ENCODE measurements at places on chromosomes 1 and 21.

DNA sequence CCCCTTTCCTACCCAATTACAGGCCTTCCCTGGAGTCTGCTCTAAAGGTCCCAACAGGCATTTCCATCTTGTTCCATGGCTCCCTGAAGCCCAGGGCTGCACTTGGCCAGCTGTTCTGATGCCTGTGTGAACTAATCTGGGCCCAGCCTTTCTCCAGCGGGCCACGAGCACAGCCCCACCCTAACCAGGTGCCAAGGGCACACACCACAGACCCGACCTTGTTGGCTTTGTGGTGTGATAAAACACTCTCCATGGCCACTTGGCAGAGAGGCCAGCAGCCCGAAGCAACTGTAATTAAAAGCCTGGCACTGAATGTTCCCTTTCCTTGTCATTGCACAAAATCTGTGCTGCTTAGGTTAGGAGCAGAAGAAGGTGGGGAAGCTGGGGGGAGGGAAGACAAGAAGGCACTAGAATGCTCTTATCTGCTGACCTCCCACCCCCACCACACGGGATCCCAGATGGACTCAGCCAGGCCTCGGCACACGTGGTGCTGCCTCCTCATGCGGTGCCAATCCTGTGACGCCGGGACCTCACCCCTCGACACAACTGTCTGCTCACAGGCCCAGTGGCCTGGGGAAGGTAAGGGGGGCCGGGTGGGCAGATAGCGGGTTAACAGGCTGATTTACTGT, 9.9 kb downstream of the HCRTR1 start:
- no peak for DNase-seq

DNA sequence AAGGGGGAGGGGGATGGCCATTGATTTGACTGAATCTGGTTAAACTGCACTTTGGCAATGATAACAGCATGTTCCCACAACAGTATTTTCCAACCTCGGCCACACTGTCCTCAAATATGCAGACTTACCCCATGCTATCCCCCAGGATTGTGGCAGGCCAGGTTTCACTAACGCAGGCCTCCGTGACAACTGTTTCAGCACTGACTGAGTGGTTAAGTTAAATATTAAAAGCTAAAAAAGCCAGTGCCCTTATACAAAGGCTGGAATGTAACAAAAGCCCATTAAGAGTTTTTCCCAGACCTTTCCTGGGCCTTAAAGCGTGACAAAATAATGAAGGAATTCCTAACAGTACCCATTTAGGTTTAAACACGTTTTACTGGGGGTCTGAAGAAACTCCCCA, 202.9 kb downstream of the USP25 start:
- no peak for DNase-seq

- DNase-seq = no peak
Observed at GRCh38 chr1:87826681-87827251, 498.1 kb downstream of the LMO4 start.

- DNase-seq = no peak
Observed at GRCh38 chr1:161866241-161866640, 100.1 kb downstream of the ATF6 start.

- no peak for DNase-seq
Observed at GRCh38 chr1:12601700-12602658, 16.0 kb downstream of the DHRS3 start.

- no peak for DNase-seq
Observed at GRCh38 chr1:2415337-2415736, 3.0 kb upstream of the PEX10 start.

GRCh38 chr1:168266644-168267186, 14.0 kb upstream of the TBX19 start:
- no peak for DNase-seq

DNA sequence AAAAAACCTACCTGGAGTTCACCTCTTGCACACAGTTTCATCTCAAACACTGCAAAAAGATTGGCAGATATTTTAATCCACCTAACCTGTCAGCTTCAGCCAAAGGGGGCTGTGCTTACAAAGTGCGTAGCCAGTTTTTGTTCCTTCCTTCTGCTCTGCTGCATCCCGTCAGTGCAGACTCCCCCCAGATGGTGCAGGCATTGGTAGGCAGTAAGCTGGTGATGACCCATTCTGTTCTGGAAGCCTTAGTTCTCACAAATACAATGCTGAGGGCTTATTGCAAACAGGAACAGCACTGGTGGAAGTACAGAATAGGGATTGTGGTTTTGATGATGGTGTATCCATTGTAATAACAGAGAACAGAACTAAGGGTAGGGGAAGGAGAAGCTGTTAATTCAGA, 239.5 kb downstream of the RYR2 start:
- no peak for DNase-seq

DNA sequence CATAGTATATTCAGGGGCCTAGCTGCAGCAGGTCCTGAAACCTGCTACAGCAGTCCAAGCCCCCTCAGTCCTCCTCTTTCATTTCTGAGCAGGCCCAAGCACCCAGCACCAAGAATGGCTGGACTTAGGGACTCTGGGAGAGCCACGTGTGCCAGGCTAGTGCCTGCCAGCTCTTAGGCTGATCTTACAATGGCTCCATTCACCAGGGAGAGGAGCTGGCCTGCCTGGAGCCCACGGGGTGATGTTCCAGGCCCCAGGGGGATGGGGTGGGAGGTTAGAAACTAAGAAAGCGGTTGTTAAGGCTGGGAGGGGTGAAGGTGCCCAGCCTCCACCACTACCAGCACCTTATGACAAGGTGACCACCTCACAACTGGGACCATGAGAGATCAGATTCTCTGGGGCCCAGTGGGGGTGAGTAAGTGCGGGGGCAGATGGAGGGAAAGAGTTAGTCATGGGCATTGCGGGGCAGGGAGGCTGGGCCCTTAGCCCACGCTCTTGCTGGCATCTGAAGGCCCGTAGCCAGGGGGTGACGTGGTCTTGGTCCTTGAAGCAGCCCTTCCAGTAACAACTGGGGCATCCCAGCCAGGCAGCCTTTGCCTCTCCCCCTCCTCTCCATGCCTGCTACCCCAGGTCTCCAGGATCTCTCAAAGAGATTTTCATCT, 30.3 kb upstream of the CLIC4 start:
- DNase-seq = no peak

- no peak for DNase-seq
Observed at GRCh38 chr1:64917328-64917861, 49.0 kb downstream of the JAK1 start.

GRCh38 chr1:31593770-31594632, 17.7 kb downstream of the TINAGL1 start:
- peak; percentile 65 for DNase-seq

GRCh38 chr1:202249436-202249835, 55.8 kb downstream of the LGR6 start:
- no peak for DNase-seq

- DNase-seq = peak; percentile 5
Observed at GRCh38 chr1:212700892-212701819, 1.5 kb upstream of the BATF3 start.

DNA sequence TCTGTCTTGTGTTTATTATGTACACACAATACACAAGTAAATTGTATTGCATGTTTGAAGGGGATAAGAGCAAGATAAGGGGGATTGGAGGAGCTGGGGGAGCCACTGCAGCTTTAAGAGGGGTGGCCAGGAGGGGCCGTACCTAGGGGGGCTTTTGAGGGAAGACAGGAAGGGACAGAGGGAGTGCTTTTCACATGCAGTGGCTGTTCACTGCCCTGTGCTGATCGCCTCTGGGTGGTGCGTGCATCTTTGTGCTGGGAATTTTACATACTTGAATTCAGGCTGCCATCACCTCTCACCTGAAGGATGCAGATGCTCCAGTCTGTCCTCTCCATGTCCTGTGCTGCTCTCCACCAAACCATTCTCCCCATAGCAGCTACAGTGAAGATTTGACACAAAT, 179.5 kb downstream of the PTPRU start:
- no peak for DNase-seq

GRCh38 chr1:194342484-194343262, 1156.3 kb upstream of the B3GALT2 start:
- no peak for DNase-seq

DNA sequence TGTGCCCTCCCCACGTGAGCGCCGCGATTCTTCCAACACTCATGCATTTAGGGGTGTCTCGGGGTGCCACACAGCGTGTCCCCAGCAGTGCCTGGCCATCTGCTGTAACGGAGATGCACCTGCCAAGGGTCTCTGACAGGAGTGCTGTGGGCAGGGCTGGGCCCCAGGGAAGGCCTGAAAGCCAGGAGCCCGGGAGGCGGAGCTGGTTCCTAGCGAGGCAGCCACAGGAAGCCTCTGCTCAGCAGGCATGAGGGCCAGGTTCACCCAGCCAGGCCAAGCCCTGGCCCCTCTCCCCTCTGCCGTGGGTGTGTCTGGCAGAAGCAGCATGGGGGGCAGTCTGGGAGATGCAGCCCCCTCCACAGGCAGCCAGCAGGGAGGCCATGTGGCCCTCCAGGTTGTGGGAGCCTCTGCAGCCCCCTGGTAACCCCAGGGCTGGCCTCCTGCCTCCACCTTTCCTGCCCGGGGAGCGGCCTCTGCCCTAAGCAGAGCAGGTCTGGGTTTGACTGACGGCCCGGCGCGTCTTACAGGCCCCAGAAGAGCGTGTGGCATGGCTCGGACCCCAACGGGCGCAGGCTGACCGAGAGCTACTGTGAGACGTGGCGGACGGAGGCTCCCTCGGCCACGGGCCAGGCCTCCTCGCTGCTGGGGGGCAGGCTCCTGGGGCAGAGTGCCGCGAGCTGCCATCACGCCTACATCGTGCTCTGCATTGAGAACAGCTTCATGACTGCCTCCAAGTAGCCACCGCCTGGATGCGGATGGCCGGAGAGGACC, 30.4 kb downstream of the SLC19A1 start:
- DNase-seq = no peak

DNA sequence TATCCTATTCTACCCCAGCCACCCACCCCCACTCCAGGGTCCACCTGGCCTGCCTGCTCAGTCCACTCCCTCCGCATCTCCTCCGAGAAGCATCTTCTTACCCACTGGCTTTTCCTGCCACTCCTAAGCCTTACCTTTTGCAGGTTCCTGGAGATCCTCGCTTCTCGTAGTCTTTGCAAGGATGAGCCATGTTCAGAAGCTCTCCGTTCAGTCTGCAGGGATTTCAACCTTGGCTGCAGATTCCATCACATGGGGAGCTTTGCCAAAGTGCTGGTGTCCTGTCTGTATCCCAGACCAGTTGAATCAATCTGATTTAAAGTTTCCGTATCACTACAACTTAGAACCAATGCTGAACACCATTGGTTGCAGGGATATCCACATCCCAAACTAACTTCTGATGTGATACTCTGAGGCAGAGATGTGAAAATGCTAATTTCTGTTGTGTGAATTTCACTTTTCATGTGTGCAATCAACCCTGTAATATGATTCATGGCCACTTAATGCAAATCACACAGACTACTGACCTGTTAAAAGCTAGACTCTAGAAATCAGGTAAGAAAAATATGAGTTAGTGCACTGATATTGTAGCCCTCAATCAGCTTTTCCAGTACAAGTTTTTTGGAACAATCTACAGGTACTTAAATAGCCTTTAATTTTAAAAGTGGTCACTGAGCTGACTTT, 61.9 kb downstream of the CAPN2 start:
- DNase-seq = no peak

- no peak for DNase-seq
Observed at GRCh38 chr1:206961668-206962067, 8.6 kb downstream of the FCAMR start.

GRCh38 chr1:111436726-111437125, 9.2 kb upstream of the OVGP1 start:
- no peak for DNase-seq

DNA sequence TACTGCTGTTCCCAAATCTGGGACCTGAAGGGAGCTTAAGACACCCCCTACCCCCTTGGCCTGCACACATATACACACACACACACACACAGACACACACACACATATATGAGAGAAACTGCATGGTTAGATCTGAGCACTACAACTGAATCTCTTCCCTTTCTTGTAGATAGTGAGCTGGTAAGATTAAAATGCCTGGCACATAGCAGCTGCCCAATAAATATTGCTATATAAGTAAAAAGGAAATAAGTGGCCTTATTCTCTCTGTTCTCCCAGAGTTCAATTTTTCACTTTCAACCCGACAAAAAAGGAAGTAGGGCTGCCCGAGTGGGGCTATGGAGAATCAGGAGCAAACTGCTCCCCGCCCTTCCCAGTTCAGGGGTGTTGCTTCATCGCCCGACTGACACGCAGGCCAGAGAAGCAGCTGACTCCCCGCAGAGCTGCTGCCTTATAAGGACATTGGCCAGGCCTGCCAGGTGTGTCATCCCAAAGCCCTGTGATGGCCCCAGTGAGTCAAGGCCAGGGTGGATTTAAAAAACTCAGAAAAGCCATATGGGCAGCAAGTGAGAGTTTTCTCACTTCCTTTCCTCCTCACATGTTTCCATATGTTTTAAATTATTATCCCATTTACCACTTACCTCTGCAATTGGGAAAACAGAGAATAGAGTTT, 106.5 kb upstream of the SLC44A3 start:
- DNase-seq = no peak

GRCh38 chr1:184506481-184506880, 119.7 kb downstream of the C1orf21 start:
- DNase-seq = no peak

- no peak for DNase-seq
Observed at GRCh38 chr1:46171871-46172270, 3.0 kb upstream of the TSPAN1 start.

DNA sequence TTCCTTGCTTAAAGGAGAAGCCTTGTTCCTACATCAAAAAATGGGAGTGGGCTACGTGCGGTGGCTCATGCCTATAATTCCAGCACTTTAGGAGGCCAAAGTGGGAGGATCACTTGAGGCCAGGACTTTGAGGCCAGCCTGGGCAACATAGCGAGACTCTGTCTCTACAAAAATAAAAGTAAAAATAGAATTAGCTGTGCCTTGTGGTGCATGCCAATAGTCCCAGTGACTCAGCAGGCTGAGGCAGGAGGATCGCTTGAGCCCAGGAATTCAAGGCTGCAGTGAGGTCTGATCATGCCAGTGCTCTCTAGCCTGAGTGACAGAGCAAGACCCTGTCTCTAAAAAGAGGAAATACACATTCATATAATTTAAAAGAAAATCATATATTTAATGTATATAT, 127.1 kb downstream of the C1orf21 start:
- no peak for DNase-seq

DNA sequence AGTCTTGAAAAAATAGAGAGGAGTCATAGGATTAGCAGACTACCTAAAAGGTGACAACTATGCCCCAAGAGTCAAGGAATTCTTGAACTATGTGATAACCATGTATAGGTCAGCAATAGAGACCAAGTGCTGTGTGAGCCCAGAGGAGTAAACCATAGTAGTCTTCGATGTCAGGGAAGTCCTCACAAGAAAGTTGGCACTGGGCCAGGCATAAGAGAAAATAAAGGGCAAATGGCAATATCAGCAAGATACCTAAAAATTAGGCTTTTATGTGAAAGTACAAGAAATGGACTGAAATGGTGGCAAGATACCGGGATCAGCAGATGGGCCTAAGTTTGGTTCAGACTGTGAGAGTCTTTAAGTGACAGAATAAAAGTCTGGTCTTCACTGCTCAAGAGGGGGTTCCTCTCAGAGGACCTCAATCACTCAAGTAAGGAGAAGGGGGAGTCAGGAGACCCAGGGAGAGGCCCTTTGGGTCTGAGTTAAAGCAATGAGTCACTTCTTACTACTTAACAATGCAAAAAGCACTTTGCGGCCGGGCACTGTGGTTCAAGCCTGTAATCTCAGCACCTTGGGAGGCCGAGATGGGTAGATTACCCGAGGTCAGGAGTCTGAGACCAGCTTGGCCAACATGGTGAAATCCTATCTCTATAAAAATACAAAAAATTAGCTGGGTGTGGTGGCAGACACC, 95.0 kb downstream of the TEX35 start:
- no peak for DNase-seq
